ENCODE measurements at places on chromosomes 1 and 21. TPM values are rescaled to one million over a fixed set of nuclear protein-coding genes. Genes with fewer than 3 reads are reported as not detected.
A peak's percentile ranks its signal among the peaks of the same experiment; 100 is the strongest.

FMO5 gene
- polyA plus RNA-seq: 0.07 TPM

RIPK4 gene
- polyA plus RNA-seq: 18.9 TPM

KRTAP20-2 gene
- polyA plus RNA-seq: not detected

HSPB7 gene
- polyA plus RNA-seq: not detected

DNA sequence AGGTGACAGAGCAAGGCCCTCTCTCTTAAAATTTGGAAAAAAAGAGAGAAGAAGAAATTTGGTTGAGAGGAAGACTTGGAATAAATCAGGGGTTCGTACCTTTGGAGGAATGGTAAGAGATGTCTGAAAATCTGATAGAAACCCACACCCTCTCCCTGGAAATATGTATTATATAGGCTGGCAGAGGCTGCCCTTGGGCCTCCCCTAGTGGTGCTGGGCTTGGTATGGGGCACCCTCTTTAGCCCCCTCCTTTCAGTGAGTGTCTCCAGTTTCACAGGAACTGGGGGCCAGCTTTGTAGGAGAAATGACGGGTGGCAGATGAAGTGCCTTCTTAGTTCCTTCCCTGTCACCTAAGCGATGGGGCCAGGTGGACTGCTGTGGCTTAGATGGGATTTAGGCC, 82.9 kb upstream of the SLC2A1 start:
- DNase-seq: no peak

DNA sequence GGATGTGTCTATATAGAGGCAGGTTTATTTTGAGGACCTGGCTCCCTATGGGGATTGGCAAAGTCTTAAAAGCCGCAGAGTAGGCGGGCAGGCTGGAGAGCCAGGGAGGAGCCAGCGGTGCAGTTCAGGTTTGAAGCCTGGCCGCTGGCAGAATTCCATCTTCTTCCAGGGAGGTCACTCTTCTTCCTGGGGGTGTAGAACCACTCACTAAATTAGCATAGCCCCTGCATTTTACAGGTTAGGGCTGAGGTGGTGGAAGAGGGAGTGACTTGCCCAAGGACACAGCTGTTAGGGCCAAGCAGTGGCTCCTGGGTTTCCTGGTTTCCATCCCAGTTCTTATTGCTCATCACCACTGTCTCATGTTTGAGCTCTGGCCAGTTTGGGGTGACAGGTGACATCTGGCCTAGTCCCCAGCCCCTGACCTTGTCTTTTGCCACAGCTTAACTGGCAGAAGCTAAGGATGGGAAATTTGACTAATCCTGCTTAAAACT, 1.4 kb downstream of the PINK1 start:
- peak; percentile 22 for DNase-seq

DNA sequence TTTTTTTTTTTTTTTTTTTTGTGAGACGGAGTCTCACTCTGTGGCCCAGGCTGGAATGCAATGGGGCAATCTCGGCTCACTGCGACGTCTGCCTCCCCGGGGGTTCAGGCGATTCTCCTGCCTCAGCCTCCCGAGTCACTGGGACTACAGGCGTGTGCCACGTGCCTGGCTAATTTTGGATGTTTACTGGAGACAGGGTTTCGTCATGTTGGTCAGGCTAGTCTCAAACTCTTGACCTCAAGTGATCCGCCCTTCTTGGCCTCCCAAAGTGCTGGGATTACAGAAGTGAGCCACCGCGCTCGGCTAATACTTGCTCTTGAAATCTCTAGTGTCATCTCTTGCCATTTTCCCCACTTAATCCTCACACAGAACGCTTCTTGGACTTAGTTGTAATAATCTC, 1.1 kb upstream of the SYCP1 start:
- no peak for DNase-seq

GRCh38 chr1:51569284-51570062, 47.4 kb upstream of the OSBPL9 start:
- peak; percentile 87 for DNase-seq

DNA sequence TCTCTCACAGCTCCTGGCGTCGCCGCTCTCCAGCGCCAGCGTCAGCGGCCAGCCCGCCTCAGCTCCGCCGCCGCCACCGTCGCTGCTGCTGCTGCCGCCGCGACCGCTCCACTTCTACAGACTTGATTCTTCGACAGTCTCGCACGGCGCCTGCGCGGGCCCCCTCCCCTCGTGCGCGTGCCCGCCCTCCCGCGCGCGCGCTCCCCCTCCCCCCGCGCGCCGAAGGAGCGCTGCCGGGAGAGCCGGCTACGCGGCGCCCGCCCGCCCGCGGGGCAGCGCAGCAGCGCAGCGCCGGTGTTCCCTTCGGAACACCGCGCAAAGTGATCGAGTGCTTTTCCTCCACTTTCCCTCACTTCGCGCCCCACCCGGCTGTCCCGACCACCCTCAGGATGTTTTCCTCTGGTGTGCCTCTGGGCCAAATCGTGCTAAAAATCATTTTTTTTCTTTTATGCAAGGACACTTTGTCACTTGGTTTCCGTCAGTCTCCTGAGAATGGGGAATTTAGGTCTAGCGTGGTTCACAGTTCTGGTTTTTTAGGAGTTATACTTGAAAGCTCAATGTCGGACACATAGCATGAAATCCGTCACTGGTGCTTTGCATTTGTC, at the start of gene IRF2BP2:
TSS of gene IRF2BP2 (minus strand) at position 118 of the 605 bp plus-strand sequence. CDS start 684 bp downstream, outside the sequence.
- DNase-seq: peak; percentile 81

DNA sequence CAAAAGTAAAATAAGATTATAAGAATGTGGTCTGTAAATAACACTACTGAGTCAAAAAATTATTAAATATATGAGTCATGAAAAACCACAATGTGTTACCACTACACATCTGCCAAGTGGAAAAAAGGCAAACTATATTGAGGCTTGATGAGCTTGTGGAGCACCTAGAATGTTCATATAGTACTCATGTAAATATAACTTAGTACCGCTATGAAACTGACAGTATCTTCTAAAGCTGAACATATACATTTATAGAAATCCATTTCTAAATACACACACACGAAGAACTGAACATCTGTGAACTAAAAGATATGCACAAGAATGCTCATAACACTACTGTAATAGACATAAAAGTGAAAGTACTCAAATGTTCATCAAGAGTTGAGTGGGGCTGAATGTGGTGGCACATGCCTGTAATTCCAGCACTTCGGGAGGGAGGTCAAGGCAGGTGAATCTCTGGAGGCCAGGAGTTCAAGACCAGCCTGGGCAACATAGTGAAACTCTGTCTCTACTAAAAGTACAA, 18.5 kb upstream of the GBP3 start:
- DNase-seq: peak; percentile 79

GRCh38 chr1:94001397-94002045, 92.3 kb upstream of the GCLM start:
- DNase-seq: no peak

DNA sequence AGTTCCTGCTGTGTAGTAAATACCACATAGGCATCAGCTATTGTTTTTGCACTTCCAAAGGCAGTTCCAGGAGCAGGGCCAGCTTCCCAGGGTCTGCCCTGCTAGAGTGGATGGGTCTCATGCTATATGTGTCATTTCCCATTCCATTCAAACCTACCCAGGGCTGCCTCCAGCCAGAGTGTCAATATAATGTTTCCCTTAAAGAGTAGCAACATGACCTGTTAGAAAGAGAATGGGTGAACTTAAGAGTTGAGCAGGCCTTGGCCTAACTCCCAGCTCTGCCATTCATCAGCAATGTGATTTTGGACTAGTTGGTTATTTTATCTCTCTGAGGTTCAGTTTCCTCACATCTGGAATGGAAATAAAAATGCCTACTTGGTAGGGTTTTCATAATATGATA, 44.9 kb downstream of the RAB3B start:
- DNase-seq: no peak

Measured in foreskin keratinocyte (primary cell).